ENCODE measurements at places on chromosomes 11 and 22. TPM values are rescaled to one million over a fixed set of nuclear protein-coding genes. Genes with fewer than 3 reads are reported as not detected.

DNA sequence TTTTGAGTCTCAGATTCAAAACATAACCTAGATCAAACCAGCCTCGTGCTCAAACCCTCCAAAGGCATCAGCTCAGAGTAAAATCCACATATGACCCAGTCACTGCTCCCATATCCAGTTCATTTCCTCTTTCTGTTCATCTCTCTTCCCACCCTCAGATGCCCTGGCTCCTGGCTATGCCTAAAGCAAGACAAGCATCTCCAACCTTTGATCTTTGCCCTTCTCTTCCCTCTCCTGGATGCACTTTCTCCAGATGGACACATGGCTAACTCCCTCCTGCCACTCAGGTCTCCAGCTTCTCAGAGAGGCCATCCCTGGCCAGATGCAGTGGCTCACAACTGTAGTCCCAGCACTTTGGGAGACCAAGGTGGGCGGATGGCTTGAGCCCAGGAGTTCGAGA lies 14.3 kb upstream of the CREB3L1 start:
- no peak overlapping the region for H3K27ac ChIP-seq
- no peak for DNase-seq
- peaks cover 66% of the 10 kb centered on the region for H3K27me3 ChIP-seq

- no peak for DNase-seq
- no peaks in the 10 kb centered on the region for H3K27me3 ChIP-seq
- no peak overlapping the region for H3K4me3 ChIP-seq
Measured at GRCh38 chr11:1478544-1478943, 8.0 kb downstream of the MOB2 start.

GRCh38 chr22:43234264-43234988 lies 47.5 kb upstream of the TTLL12 start:
- no peak overlapping the region for H3K4me3 ChIP-seq
- DNase-seq = no peak
- H3K36me3 ChIP-seq = peaks cover 4% of the 10 kb centered on the region
- H3K4me1 ChIP-seq = peaks cover 10% of the 10 kb centered on the region

DNA sequence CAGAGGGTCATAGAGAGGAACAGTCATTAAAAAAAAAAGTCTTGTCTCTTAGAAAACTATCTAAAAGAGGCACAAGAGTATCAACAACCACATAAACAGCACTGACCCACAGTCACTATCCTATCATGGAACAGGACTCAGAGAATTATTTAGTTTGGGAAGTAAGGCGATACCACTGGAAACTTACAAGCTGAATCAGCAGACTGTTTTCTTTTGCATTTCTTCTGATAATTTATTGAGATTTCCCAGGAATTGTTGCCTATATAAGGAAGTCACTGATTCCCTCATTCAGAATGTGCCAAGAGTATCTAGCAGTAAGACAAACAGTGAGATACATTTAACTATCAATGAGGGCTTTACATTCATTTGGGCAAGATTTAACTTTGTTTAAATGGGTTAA lies 304.1 kb downstream of the GUCY1A2 start:
- H3K27ac ChIP-seq = no peak overlapping the region
- no peaks in the 10 kb centered on the region for H3K27me3 ChIP-seq
- DNase-seq = no peak
- H3K4me1 ChIP-seq = no peaks in the 10 kb centered on the region

CHRNA10 gene
- total RNA-seq = 6.5 TPM

LUZP2 gene
- total RNA-seq = 0.95 TPM

FGF3 gene
- not detected for total RNA-seq

All from Calu3 (cell line).